Stimulated activated CD8-positive, alpha-beta memory T cell treated with anti-CD3 and anti-CD28 coated beads, Interleukin-15, amount 100 ng/mL, for 1 hour (primary cell): ENCODE measurements at places on chromosomes 6 and 20.

- DNase-seq, result no peak
Observed at GRCh38 chr6:105179244-105180065, at the start of gene POPDC3. Gene POPDC3 (minus strand): TSS chr6:105180014. CDS start chr6:105161909, 18,105 bp downstream.

DNA sequence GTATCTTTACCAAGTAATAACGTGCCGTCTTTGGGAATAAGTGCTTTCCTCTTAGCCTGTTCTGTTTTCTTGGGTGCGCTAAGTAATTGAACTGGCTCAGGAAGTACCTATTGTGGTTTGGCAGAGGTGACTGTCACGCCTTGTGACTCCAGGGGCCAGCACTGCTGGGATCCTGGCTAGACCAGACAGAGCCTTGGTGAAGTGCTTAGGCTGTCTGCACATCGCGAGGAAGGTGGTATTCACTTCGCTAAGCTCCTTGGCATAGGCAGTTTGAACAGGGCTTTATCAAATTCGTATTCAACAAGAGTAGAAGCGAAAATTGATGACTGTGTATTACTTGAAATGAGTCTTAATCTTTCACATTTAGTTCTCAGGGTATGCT is 17.6 kb downstream of the PRDM1 start:
- no peak for DNase-seq

GRCh38 chr20:3997446-3997845 is 17.9 kb downstream of the RNF24 start:
- no peak for DNase-seq

DNA sequence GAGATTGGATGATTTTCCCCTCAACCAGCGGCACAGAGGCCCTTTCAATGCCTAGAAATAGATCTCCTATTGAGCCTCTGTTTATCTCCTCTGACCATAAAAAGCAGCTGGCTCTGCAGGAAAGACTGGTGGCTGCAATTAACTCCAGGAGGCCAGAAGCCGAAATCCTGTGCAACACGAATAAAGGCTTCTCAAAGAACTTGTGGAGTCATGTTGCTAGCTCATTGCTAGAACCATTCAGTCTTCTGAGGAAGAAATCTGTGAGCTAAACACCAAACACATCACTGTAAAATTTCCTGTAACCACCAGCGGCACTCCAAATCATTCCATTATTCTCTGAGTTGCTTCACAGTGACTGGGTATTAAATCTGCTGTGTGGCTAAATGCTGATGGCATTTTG is 49.1 kb upstream of the TPD52L1 start:
- DNase-seq, result no peak

DNA sequence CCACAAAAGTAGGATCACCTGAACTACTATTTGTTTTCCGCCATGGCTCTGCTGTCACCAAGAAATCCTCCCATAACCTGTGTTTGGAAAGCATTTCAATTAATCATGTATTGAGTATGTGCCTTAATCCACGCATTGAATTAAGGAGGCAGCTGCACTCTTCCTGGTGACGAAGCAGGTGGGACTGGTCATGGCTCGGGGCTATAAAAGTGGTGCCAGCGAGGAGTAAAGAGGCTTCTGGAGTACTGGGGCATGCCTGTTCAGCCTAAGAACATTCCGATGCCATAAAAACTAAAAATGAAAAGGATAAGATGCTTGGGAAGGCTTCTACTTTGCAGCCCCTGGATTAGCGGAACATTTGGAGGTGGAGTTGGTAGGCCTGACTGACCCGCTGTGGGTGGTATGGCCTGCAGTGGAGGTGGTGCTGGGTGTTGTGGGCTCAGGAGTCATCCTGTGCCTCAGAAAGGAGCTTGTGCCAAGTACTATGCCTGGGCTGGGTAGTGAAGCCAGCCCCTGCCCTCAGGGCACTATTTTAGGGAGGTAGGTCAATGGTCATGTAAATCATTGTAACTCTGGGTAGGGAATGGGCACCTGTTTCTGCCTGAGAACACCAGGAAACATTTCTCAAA is 110.5 kb downstream of the B3GAT2 start:
- DNase-seq, result no peak

GRCh38 chr6:106247293-106247692 is 78.3 kb downstream of the ATG5 start:
- no peak for DNase-seq
